Effector CD8-positive, alpha-beta T cell (primary cell): ENCODE measurements at places on chromosomes 3 and 15.
A peak's percentile ranks its signal among the peaks of the same experiment; 100 is the strongest.

GRCh38 chr15:20341901-20342600 lies 199.5 kb downstream of the GOLGA6L6 start:
- DNase-seq = no peak

GRCh38 chr3:74124782-74125181 lies 489.7 kb downstream of the CNTN3 start:
- DNase-seq = no peak

DNA sequence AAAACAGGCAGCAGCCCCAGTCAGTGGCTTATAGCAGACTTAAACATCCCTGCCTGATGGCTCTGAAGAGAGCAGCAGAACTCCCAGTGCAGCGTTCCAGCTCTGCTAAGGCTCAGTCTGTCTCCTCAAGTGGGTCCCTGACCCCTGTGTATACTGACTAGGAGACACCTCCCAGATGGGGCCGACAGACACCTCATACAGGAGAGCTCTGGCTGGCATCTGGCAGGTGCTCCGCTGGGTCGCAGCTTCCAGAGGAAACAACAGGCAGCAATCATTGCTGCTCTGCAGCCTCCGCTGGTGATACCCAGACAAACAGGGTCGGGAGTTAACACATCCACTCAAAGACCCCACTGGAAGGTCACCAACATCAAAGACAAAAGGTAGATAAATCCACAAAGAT lies 93.5 kb downstream of the RFX7 start:
- DNase-seq = no peak

- DNase-seq = no peak
These were observed 68.2 kb downstream of the EFCAB12 start for GRCh38 chr3:129360171-129360611.

- DNase-seq = no peak
These were observed 158.1 kb downstream of the PTPRG start for GRCh38 chr3:61719278-61719977.

DNA sequence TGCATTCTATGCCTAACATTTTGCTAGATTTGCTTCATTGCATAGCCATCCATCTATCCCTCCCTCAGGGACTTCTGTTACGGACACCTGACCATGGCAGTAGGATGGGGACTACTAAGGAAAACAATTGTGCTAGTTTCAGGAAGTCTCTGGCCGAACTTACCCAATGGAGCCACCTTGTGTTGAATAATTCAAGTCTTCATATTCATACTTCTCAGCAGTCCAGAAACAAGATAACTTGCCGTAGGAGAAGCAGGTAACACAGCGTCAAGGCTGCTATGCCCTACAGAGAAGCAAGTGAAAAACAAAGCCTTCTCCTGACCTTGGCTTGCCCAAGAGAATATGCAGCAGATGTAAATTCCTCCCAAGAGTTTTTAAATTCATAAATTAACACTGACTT lies 685.3 kb downstream of the GRM7 start:
- no peak for DNase-seq

DNA sequence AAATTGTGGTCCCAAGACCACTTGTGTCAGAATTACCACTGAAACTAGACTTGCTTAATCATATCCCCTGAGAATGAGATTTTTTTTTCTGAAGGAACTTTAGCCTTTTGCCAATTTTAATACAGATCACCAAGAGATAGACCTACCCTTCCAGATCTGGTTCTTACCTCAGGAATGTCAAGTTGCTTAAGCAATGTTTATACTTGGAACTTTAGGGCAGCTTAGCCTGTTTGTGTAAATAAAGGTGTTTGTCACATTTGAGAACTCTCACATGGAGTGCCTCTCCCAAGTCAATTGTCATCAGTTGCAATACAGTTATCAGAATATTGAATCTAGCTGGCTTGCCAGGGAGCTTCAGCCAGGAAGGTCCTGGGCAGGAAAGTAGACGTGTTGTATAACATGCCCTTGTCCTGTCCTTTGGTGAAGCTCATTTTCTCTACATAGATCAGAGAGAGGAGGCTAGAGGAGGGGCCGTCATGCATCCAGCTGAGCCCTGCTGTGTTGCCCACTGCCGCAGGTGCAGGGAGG lies 3.9 kb downstream of the GPD1L start:
- DNase-seq = no peak

- DNase-seq = no peak
These were observed 179.6 kb upstream of the STT3B start for GRCh38 chr3:31353166-31353565.

DNA sequence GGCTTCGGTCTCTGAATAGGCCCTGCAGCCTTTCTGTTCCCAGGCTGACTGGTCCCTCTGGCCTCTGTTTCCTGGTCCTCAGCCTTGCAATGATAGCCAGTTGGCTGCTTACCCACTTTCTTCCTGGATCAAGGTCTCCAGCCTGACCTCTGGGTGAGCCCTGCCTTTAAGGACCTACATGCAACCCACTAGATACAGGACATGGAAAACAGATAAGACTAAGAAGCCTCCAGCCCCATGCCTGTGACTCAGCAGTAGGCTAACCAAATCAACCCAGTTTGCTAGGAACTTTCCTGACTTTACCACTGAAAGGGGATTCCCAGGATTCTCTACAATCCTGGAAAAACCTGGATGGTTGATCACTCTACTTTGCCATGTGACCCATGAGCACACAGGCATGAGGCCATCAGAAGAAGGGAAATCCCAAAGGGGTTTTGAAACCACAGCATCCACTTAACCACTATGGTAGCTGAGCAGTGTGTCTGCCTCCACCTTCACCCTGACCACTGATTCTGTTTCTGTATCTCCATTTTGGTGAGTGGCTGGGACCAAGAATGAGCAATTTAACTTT lies 188.1 kb downstream of the CHST2 start:
- DNase-seq = no peak

DNA sequence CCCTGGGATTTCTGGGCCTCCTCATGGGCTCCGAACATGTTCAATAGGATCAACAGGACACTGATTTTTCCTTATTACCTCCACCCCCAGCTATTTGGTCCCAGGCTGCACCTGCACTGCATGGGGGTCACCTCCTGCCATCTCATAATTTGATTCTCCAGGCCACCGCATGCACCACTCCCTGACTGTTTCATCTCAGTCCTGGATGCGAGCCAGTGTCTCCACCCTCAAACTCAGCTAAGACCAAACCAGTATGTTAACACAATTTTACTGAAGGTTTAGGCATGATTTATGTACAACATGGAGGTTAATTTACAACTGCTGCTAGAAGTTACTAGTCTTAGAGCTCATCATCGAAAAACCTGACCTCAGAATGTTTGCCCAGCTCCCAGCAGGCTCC lies 249.5 kb downstream of the UACA start:
- DNase-seq = no peak

DNA sequence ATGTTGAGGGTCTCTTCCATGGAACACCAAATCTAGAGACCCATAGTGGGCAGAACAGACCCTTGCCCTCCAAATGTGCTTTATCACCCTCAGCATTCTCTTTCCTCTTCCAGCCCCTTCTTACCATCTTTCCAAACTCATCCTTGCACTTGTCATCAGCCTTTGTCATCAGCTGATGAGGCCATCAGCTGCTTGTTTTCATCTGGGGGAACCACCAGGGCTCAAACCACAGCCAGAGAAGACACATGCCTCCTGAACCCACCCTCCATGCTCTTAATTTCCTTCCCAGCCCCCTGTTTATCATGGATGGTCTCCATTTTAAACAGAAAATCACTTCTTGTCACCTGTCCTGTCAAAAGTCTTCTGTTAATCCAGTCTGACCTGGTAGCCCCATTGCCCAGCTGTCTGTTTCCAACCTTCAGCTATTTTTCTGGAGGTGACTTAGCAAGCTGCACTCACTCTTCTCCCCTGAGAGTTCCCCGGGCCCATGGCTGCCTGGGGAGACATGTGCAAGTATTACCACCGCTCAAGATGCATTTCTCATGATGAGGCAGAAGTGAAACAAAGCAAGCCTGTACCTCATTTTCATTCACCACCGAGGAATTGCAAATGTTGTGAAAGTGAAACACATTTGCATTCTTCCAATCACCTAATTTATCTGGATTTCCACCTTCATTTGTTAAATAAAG lies 14.7 kb upstream of the SYNM start:
- DNase-seq = no peak

GRCh38 chr15:29430124-29430523 lies 160.5 kb upstream of the NSMCE3 start:
- no peak for DNase-seq

DNA sequence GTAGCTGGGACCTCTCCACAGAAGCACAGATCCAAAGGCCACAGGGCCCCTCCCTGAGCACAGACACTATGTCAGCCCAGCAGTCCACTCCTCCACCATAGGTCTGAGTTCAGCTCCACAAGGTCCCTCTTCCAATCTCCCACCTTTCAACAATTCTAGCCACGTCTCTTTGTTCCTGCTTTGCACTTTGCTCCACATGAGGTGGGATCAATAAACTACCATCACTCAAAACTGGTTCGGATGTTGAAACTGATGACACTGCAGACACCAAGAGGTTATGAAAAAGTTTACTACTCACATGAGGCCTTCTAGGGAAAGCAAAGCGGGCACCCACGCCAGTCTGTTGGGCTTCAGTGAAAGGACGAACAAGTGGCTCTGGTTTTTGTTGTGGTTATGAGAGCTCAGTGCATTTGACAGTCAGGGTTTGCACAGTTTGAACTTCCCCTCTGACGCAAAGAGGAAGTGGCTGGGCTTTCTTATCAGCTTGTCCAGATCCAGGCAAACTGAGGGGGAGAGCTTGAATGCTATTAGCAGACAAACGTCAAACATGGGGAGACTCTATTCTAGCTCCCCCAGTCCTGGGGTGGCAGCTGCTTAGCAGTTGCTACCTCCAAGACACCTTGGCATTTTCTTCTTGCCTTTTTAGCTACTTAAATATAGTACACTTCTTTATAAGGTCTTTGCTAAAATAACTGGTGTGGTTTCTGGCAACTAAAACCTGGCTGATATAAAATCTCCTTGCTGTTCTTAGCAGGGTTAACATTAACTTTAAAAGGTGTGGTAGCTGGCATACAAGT lies 37.8 kb downstream of the ZNF445 start:
- peak; percentile 17 for DNase-seq

DNA sequence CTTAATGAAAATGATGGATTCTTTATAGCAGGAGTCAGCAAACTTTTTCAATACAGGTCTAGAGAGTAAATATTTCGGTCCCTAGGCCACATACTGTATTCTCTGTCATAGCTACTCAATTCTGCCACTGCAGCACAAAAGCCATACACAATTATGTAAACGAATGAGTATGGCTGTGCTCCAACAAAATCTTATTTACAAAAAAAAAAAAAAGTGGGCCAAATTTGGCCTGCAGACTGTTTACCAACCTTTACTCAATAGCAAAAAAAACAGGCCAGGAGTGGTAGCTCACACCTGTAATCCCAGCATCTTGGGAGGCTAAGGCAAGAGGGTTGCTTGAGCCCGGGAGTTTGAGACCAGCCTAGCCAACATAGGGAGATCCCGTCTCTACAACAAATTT lies 41.1 kb downstream of the TTBK2 start:
- no peak for DNase-seq

- no peak for DNase-seq
These were observed 70.5 kb upstream of the SLC4A7 start for GRCh38 chr3:27554706-27555105.

- DNase-seq = no peak
These were observed 122.0 kb downstream of the ARPP21 start for GRCh38 chr3:35761311-35761710.

DNA sequence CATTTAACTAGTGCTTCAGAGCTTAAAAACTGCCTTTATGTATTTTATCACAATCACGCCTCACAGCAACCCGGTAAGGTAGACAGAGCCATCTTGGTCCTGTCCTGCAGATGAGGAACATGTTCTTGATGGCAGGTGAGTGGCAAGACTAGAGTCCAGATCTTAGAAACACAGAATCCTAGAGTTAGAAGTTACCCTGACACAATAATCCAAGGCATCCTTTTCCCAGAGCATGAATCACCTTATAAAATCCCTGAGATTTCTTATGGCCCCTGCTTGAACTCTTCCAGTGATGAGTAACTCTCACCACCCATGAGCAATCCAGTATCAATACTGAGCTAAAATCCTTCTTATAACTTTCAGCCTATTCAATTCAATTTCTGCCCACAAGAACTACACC lies 16.9 kb downstream of the POPDC2 start:
- DNase-seq = no peak

DNA sequence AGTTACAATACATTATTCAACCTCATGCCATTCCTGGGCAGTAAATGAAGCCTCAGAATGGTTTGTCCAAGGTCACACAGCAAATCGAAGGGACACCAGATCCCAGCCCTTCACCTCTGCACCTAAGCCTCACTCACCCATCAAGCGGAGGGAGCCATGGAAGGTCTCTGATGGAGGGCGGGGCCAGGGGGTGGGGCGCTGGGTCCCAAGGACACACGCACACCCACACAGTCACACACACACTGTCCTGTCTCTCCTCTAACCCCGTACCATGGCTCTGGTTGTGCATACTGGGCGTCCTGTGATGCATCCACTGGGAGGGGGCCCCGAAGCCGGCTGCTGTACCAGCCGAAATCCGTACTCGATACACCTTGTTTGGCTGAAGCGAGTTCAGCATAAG lies 15.3 kb upstream of the IGDCC3 start:
- no peak for DNase-seq

DNA sequence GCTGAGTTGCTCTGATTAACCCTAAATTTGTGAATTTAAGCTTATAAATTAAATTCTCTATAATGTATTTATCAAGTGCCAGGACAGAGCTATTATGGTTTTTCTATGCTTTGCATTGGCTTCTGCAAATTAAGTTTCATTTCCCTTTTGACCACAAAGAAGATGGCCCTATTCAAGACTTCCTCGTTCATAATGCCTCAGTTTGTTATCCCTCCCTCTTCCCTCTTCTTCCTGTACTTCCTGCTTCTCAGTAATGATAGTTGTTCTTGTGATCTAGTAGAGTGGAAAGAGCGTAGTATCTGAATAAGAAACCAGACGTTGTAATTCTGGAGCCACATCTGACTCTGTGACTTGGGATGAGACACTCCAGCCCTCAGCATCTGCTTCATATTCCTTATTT lies 118.7 kb downstream of the CACNA1D start:
- no peak for DNase-seq

GRCh38 chr15:63915209-63915872 lies 81.6 kb upstream of the HERC1 start:
- no peak for DNase-seq

GRCh38 chr3:36380221-36381031 lies at the start of gene STAC:
TSS of gene STAC (plus strand) at chr3:36380504. CDS start at chr3:36380644, 140 bp downstream.
- no peak for DNase-seq

DNA sequence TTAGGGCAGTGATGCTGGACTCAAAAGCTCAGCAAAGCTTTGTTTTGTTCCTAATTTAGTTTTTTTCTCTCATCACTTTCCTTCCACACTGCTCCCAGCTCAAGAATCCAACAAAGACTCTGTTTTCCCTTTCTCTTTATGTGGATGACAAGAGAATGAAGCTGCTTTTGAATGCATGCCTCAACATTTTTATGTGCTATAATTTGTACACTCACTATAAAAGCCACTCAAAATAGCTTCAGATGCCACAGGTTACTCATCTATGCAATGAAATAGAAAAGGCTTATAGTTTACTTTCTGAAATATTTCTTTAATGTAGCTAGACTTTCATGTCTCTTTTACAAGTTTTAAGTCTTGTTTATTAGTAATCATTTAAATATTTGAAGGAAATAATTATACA lies 714.9 kb downstream of the OTOL1 start:
- DNase-seq = no peak

- DNase-seq = no peak
These were observed 293.0 kb downstream of the UBE2E2 start for GRCh38 chr3:23496165-23496564.

- no peak for DNase-seq
These were observed 592.5 kb upstream of the GOLIM4 start for GRCh38 chr3:168688267-168688666.

- DNase-seq = no peak
These were observed 9.1 kb downstream of the ABHD5 start for GRCh38 chr3:43699864-43700263.
